ENCODE measurements at places on chromosomes 12 and 14.
A peak's percentile ranks its signal among the peaks of the same experiment; 100 is the strongest.

- DNase-seq = peak; percentile 90
Measured at GRCh38 chr14:20631880-20632389, 9.6 kb downstream of the OR6S1 start.

DNA sequence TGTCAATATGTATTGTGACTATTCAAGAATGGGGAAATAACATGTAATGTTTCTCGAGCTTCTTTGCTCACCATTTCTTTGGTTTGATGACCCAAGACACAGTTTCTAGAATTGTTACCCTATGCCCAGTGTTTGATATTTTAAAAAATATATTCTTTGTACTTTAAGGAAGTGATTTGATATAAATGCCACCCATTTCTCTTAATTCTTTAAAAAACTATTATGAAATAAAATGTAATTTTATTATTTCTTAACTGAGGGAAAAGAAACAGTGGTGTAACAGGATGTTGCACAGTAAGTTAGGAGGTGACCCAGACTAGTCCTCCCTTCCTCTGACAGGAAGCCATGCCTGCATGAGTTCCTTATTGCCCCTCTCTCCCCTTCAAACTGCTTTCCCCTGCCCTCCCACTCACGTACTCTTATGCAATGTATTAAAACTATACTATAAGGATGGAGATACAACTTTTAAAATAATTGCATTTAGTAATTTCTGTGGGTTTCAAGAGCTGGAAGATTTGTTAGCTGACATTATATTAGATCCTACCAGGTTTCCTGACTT is 279.4 kb downstream of the TMTC2 start:
- no peak for DNase-seq

- no peak for DNase-seq
Measured at GRCh38 chr12:85779768-85780167, 56.4 kb downstream of the RASSF9 start.

- DNase-seq = no peak
Measured at GRCh38 chr14:50089208-50089607, 27.2 kb downstream of the VCPKMT start.

DNA sequence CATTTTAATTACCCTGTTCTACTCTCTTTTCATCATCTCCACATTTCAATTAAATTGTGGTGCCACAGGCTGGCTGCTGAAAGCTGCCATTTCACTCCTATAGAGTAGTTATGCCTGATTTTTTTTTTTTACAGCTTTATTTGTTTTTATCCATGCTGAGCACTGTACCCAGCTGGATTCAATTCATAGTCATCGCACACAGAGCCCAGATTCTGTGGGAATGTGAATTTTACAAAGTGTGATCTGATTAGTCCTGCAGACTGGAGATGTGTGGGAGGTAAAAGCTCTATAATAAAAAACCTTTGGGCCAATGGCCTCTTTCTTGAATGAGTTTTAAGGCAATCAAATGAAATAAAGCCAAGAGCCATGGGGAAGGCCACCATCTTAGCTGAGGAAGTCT is 190.2 kb downstream of the ANO4 start:
- DNase-seq = no peak

DNA sequence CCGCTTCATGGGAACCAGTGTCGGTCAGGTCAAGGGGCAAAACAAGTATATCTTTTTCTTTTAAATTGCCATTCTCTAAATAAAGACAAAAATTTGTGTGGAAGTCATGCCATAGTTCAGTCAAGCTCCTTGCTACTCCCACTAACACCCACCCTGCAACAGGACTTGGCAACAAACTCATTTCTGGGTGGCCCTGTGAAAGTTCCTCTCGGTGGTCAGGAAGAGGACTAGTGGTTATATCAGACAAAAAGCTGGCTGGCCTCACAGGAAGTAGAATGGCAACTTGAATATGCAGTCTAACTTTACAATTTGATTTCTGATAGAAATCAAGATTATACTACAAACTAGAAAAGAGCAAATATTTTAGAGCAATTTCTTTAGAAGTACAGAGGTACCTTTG is 11.2 kb downstream of the DHRS7 start:
- no peak for DNase-seq

GRCh38 chr14:25103271-25103670 is 53.3 kb upstream of the STXBP6 start:
- DNase-seq = no peak

- DNase-seq = peak; percentile 22
Measured at GRCh38 chr12:104276273-104277131, 27.0 kb upstream of the EID3 start.

GRCh38 chr12:14741153-14741552 is 44.8 kb upstream of the GUCY2C start:
- no peak for DNase-seq

GRCh38 chr14:26088275-26088674 is 509.6 kb downstream of the NOVA1 start:
- no peak for DNase-seq

GRCh38 chr14:68376067-68376779 is 416.6 kb downstream of the ZFP36L1 start:
- no peak for DNase-seq

DNA sequence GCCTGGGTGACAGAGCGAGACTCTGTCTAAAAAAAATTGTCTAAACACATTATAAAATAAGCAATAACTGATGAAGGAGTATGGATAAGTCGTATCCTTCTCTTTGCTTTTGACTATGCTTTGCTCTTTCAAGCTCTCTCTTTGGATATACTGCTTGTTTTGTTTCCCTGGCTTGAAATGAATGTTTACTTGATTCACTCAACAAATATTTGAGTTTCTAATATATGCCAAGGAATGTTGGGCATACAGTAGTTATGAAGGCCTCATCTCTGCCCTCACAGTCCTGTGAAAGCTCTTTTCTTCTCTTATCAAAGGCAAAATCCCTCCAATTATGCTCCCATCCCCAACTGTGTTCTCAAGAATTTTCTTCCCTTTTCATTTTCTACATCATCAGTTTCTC is 123.5 kb downstream of the PTPRR start:
- DNase-seq = no peak

GRCh38 chr14:45906257-45906656 is 653.3 kb upstream of the MIS18BP1 start:
- no peak for DNase-seq

DNA sequence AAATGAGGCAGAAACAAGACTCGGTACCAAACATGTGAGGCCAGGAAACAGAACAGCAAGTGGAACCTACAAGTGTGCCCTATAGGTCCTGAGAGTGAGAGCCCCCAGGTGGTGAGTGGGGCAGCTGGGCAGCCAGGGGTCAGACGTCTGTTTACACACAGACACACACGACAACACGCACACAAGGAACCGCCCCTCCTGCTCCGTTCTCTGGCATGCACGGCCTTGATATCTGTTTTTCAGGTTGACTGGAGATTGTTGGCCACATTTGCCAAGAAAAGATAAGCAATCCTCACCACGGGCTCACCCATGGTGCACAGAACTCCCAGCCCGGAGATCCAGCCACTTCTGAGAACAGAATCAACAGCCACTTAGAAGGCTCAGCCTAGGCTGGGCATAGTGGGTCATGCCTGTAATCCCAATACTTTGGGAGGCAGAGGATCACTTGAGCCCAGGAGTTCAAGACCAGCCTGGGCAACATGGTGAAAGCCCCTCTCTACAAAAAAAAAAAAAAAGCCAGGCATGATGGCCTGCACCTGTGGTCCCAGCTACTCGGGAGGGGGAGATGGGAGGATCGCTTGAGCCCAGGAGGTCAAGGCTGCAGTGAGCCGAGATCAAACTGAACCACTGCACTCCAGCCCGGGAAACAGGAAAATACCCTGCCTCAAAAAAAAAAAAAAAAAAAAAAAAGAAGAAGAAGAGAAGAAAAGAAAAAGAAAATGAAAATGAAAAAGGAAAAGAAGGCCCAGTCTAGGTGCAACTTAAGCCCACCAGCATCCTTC is 19.4 kb upstream of the EIF5 start:
- DNase-seq = no peak

GRCh38 chr12:119328111-119328510 is 6.4 kb upstream of the CCDC60 start:
- DNase-seq = peak; percentile 82

DNA sequence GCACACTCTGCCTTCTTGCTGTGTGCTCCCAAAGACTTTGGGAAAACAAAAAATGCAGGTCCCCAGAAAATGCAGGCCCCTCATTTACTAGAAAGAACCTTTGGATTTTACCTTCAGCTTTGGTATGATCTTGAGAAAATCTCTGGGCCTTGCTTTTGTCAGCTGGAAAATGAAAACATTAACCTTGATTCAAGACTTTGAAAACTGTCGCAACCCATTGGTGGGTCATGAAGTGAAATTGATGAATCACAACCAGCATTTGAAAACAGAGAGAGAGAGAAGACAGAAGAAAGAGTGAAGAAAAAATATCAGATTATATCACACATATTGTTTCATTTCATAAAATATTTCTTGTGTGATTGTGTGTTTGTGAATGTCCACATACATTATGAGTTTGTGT is 322.5 kb downstream of the ZFP36L1 start:
- no peak for DNase-seq

- no peak for DNase-seq
Measured at GRCh38 chr12:100329800-100330199, 27.1 kb upstream of the SLC17A8 start.

GRCh38 chr14:51862176-51862796 is 1.9 kb downstream of the GNG2 start:
- DNase-seq = no peak

DNA sequence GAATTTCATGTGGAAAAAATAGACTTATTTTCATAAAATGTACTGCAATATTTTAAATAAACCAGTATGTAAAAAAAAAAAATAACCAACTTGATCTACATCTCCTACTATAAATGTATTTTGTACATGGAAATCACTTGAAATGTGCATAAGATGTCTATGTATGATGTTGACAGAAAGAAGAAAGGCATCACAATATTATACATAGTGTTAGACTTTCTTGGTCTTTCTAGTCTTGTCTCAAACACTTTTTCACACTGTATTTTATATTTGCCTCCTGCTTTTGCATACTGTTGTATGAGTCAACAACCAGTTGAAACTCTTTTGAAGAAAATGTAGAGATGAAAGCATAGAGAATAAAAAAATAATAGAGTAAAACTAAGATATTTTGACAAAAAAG is 352.4 kb upstream of the MGAT4C start:
- DNase-seq = no peak

- no peak for DNase-seq
Measured at GRCh38 chr12:81295251-81295650, 217.4 kb downstream of the ACSS3 start.

DNA sequence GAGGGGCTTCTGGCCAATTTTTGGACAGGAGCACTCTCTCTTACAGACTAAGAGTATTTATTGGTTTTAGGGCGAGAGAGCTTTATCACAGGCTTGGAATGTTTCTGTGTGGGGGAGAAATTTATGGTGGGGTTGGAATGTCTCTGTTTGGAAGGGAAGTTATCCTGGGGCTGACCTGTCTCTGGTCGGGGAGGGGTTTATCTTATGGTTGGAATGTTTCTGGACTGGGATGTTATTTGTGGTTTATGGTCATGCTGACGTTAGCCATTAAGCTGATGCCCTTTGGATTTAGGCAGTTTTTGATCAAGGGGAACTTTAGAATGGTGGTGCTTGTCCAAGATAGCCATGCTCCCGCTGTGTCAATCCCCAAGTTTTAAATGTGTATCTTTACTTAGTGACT is 614.8 kb downstream of the DIO2 start:
- DNase-seq = peak; percentile 80

DNA sequence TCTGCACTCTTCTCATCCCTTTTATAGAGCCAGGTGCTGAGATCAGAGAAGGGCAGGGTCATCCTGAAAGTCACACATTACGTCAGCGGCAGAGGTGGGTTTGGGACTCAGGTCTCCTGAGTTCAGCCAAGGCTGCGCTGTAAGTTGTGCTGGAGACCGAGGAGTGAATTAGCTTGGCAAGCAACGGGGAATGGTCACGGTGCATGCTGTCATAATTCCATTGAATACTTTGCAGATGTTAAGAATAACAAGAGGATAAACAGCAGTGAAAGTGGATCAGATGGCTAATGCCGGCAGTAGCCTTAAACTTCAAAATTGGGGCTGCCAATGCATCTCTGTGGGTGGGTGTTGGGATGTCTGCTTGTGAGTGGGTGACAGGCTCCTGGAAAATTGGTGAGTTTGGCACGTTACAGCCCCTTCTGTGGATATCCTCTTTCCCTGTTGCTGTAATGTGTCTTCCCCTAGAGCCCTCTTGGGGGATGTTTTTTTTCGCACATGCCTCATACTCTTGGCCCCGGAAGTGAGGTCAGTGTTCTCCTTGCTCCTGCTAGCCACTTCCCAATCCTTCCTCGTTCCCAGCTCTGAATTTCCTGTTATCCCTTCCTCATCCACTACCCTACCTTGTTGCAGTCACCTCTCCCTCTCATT is 287.1 kb upstream of the SRRM4 start:
- DNase-seq = peak; percentile 40

DNA sequence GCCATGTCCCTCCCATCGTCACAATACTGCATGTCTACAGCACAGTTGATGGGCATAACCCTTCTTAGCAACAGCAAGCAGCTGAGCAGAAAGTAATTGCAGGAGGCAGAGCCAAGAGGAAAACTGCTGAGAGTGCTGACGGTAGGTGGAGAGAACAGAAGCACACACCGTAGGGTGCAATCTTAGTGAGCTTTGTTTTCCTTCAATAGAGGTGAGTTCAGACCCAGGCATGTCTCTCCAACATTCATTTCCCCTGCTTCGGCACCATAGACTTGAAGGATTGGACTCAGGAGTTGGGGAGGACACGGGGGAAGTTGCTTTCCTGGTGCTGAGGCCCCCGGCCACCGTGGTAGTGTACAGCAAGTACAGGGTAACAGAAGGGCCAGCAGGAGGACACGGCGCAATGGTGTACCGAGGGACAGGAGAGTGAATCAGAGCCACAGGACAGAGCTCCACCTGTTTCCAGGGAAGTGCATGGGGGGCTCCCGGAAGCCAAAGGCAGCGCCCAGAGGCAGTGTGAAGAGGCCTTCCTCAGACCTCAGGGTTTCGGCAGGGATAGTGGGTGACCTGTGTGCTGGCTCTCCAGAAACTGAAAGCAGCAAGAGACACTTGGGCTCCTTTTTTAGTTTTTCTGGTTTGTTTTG is 36.3 kb upstream of the SINHCAF start:
- DNase-seq = peak; percentile 89

- peak; percentile 49 for DNase-seq
Measured at GRCh38 chr12:120836114-120836684, 68.0 kb downstream of the SPPL3 start.

DNA sequence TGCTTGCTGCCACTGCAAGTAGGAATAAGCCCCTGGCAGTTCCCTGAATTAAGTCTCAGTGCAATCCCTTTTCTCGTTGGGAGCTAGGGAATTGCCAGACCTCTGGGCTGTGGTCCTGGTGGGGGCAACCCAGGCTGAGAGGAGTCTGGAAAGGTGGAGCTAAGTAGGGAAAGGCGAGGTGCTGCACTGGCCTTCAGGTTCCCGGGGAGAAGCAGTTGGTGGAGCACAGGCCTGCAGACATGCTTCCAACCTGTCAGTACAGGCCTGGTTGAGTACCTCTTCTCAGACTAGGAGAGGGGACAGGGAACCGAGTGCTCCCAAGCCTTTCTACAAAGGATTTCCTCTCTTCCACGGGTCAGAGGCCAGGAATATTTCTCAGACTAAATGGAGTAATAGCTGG is 1.5 kb downstream of the NRIP2 start:
- DNase-seq = peak; percentile 59

Measured in islet precursor cell (in vitro differentiated cells).